ENCODE measurements at places on chromosomes 3 and 15. TPM values are rescaled to one million over a fixed set of nuclear protein-coding genes. Genes with fewer than 3 reads are reported as not detected.

LRCH3 gene
- total RNA-seq, result 62.6 TPM

LXN gene
- 6.7 TPM for total RNA-seq

CXCR6 gene
- total RNA-seq, result 49.7 TPM

PIERCE2 gene
- total RNA-seq, result not detected

PP2D1 gene
- total RNA-seq, result not detected

DNA sequence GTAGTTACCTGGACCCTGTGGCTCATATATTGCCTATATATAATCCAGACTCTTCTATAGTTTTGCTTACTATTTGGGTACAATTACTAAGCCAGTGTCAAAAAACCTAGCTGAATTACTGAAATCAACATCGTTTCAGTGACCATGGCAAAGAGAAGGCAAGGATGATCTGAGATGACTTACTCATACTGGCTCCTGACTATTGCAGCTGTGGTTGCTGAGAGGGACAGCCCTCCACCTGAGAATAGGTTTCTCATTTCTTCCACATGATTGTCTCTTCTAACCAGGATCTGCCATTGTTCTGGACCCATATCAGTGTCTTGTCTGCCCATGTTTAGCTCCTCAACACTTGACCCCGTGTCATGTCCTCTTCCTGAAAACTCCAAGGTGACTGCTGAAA is 30.2 kb downstream of the CASR start:
- no peak for DNase-seq

DNA sequence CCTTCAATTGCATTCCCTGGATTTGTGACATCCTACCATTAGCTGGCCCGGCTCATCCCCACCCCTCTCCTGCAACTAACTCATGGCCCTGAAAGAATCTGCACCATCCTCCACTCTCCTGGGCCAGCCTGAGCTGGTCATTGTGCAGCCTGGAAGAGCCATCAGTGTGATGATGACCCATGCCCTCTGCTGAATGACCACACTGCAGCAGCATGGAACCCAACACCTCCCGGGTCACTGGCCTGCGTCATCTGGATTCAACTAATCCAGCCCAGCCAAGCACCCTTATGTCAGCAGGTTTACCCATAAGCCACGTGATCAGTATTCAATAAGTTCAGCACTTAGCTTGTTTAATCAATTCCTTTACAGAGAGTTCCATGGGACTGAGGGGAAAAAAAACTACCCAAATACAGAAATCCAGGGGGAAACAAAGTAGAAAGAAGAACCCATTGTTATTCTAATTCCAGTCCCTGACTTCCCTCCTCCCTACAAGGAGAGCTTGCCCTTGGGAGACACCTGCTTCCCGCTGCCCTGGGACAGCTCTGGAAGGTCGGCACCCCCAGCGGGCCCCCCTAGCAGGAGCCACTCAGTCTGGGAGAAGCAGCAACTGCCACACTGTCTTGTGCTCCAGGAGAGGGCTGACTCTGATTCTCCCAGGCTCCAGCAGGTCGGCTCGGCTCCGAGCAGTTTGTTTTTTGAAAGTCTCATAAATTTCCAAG is 309.1 kb upstream of the TLE3 start:
- no peak for DNase-seq

DNA sequence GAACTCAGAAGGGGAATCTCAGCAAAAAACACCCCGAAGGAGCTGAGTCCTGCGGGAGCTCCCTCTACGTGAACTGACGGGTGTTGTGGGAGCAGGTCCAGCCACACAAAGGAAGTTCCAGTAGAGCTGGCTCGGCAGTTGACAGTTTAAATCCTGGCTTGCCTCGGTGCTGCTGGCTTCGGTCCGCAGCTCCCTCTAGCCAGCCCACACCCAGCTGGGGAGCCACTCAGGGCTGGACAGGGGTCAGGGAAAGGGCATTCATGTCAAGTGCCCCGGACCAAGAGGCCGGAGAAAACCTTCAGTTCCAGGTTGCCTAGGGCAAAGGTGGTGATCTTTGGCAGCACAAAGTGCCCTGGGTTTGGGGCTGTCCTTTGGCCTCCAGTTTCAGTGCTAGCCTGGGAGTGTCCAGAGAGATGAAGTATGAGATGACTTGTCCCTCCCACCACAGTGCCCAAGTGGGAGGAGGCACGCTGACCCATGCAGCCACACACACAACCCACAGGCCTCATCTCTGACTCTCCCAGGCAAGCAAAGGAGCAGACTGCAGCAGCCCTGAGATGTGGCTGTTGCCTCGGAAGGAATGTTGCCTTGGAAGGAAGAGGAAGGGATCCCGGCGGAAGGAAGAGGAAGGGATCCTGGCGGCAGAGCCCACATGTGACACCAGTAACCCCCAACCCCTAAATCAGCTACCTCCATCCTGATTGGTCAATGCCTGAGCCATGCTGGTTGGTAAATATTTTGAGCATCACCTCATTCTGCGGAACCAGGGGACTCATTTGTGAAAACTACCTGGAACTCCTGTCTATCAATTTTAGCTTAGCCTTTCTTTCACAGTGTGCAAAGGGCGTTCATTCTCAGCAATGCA is 13.9 kb upstream of the ANPEP start:
- no peak for DNase-seq

DNA sequence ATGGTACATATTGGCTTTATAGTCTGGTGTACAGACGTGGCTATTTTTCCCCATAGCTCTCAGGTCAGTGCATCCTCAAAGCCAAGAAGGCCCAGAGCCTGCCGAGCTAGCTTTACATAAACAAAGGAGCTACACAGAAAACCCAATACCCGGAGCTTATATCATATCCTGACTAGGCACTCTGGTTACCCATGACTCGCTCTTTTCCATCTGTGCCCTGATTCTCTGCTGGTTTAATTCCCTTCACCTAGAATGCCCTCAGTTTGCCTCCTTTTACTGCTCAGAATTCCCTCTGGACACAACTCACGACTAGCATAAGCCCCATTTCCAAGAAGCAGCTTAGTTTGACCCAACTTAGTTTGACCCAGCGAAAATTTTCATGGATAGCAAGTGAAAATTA is 110.8 kb downstream of the TIGIT start:
- DNase-seq, result no peak

GRCh38 chr3:59290358-59290757 is 240.5 kb upstream of the CFAP20DC start:
- no peak for DNase-seq

DNA sequence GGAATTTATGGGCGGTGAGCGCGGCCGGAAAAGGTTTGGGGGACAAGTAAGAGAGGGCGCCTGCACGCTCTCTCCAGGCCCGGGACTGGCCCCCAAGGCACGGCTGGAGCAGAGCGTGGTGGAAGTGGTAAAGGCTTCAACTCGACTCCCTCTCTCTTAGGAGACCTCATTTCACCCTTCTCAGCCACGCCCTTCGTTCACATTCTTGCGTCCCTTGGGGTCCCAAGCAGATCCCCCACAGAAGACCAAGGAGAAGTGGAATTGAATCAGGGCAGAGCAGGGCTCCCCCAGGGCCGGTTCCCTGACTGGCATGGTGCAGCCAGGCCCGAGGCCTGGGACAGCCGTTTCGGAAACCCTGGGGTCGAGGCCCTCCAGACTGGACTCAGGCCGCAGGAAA is 75.4 kb upstream of the POLG start:
- no peak for DNase-seq

Data from activated CD8-positive, alpha-beta memory T cell treated with anti-CD3 and anti-CD28 coated beads, Interleukin-2, amount 10 ng/mL, durations not matched to agents 7 days and 5 days (primary cell).